Esophagus squamous epithelium (tissue), 5 donors: ENCODE measurements at places on chromosomes 1 and 21. TPM values are rescaled to one million over a fixed set of nuclear protein-coding genes. Genes with fewer than 3 reads are reported as not detected.

DNA sequence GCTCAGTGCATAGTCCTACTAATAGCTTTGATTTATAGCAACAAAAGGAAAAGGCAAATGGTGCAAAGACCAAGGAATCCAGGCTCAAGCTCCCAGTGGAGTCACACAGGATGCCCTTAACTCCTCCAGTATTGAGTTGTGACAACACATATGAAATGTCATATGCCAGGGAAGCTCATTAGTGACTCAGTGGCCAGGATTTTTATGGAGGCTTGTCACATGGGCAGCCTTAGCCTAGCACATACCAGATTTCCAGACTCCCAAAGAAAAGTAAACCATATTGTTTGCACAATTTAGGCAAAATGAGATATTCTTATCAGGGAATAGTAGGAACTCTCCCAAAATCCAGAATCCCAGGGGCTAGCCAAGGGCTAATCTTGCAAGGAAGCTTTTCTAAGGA lies 129.2 kb downstream of the MAGI3 start:
- DNase-seq, result no peak
- peaks cover 18% of the 10 kb centered on the region for H3K4me1 ChIP-seq
- H3K27ac ChIP-seq, result no peak overlapping the region
- H3K4me3 ChIP-seq, result no peak overlapping the region
- H3K36me3 ChIP-seq, result no peaks in the 10 kb centered on the region
- no peaks in the 10 kb centered on the region for H3K27me3 ChIP-seq

DNA sequence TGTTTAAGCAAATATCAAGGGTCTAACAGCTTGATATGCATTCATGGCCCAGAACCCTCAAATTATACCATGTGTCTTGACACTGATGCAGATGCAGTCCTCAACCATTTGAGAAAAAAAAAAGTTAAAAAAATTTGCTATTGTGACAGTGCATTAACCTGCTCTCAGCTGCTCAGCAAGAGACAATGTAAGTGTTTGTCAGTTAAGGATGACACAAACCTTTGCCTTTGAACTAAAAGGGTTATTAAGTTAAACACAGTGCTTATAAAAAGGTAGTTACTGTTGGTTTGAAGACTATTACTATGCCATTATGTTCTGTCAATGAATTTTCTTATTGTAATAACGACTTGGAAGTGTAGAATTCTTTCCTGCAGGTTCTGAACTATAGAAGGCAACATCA lies 655.6 kb upstream of the NEGR1 start:
- no peaks in the 10 kb centered on the region for H3K4me1 ChIP-seq
- H3K27me3 ChIP-seq, result no peaks in the 10 kb centered on the region
- DNase-seq, result no peak
- no peaks in the 10 kb centered on the region for H3K36me3 ChIP-seq
- H3K4me3 ChIP-seq, result no peak overlapping the region

Gene LCE1D
- total RNA-seq, result not detected

Gene CRP
- not detected for total RNA-seq

Gene C1QA
- 167 TPM for total RNA-seq

Gene CXADR
- total RNA-seq, result 51.7 TPM

Gene LCE2B
- not detected for total RNA-seq

Gene S100B
- total RNA-seq, result 0.57 TPM
